ENCODE measurements at places on chromosomes 11 and 22.

DNA sequence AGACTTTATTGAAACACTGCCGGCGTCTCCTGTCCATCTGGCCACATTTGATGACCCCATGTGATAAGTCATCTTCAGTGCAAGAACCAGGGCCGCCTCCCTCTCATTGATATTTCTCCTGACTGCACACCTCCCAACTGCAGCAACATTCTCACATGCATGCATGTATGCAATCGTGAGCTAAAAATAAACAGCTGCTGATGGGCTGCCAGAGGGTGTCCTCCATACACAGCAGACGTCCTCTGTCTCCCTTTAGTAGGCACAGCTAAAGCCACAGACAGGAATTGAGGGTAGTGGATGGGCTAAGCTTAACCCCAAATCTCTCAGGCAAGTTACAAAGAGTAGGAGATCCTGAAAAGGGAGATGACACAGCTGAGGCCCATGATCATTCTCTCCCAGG is 106.7 kb upstream of the HSD17B12 start:
- DNase-seq, result peak; percentile 21

- no peak for DNase-seq
Measured at GRCh38 chr11:129590030-129590752, 214.5 kb downstream of the BARX2 start.

- no peak for DNase-seq
Measured at GRCh38 chr11:107834995-107835394, 23.6 kb downstream of the SLC35F2 start.

DNA sequence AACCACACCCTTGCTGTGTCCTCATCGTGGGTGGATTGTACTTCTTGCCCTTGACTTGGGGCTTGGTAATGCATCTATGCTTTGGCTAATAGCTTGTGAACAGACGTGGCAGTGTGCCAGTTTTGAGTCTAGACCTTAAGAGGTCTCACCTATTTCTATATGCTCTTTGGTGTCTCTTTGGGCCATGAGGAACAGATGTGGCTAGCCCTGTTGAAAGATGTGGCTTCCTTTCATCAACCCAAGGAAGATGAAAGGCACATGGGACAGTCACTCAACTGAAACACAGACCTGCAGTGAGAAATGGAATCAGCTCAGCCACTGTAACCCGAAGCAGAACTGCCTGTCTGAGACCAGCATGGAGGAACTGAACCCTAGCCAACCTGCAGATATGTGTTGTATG is 7.9 kb upstream of the NELL1 start:
- DNase-seq, result no peak

DNA sequence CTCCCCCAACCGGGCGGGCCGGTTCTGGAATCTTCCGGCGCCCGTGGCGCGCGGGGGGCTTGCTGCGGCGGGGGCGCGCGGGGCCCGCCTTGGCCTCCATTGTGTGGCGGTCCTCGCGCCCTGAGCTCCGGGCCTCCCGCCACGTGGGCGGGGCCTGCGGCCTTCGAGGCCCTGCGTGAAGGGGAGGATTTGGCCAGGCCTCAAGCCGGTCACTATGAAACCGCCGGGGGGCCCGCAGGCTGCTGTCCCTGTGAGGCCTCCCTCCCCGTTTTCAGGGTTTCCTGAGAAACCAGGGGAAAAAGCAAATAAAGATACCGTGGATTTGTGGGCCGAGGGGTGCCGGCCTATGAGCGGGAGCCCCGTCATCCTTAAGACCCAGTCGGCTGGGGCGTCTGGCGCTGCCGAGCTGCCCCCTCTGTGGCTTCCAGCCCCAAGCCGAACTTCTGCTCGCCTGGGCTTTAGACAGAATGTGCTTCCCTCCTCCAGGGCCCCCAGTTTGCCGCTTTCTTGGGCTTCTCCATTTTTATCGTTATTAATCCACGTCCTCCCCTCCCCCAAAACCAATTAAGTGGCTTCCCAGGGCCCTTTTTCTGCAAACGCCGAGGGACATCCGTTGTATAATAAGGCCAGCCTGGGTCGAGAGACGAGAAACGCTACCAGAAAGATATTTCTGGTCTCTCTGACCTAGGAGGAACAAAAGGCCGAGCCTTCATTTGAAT is 602 bp downstream of the EWSR1 start:
- no peak for DNase-seq

DNA sequence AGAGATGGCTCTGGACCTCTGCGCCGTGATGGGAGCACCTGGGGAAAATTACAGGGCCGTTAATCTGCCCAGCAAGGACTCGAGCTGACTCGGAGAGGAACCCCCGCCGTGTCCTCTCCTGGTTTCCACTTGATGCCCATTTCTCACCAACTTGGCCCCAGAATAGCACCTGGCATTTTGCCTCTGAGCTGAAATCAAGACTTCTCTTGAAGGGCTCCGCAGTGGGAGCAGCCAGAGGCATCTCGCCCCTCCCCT is 19.0 kb upstream of the CABP7 start:
- no peak for DNase-seq
